Hematopoietic multipotent progenitor cell treated with erythropoietin and hydrocortisone succinate and interleukin-3 and kit ligand, for 15 days (in vitro differentiated cells): ENCODE measurements at places on chromosomes 3 and 15.

GRCh38 chr3:48477959-48478520 is 25.9 kb downstream of the SHISA5 start:
- no peak for DNase-seq

GRCh38 chr15:63135804-63136203 is 14.1 kb downstream of the LACTB start:
- no peak for DNase-seq

DNA sequence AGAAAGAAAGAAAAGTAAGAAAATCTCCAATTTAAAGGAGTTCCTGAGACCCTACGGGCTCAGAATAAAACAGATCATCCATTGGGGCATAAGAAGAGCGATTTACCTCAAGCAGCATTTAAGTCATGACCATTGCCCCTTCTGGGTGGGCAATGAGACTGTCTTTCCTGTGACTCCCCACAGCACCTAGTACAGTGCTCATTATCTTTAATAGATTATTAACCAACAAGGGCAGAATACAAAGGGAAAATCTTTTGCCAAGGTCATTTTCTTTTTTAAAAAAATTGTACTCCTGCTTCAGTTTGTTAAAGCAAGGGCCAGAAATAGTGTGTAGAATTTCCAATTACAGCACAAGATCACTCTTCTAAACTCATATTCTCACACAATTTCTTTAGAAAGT is 443.3 kb upstream of the AGTR1 start:
- no peak for DNase-seq

- DNase-seq: peak; percentile 26
Measured at GRCh38 chr15:75167588-75168350, 33.9 kb upstream of the C15orf39 start.

DNA sequence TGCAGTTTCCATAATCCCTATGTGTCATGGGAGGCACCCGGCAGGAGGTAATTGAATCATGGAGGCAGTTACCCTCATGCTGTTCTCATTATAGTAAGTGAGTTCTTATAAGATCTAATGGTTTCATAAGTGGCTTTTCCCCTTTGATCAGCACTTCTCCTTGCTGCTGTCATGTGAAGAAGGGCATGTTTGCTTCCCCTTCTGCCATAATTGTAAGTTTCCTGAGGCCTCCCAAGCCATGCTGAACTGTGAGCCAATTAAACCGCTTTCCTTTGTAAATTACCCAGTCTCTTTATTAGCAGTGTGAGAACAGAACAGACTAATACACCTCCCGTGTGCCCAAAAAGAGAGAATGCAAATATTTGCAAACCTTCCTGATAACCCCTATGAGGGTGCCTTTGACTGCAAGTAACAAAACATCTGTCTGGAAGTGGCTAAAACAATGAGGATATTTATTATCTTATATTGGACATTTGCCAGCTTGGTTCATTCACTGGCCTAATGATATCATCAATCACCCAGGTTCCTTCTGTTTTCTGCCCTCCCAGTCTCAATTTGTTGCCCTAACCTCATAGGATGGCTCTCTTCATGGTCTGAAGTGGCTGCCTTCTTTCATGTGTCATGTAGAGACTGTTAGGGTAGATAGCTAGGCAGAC is 68.7 kb downstream of the BHLHE40 start:
- no peak for DNase-seq

DNA sequence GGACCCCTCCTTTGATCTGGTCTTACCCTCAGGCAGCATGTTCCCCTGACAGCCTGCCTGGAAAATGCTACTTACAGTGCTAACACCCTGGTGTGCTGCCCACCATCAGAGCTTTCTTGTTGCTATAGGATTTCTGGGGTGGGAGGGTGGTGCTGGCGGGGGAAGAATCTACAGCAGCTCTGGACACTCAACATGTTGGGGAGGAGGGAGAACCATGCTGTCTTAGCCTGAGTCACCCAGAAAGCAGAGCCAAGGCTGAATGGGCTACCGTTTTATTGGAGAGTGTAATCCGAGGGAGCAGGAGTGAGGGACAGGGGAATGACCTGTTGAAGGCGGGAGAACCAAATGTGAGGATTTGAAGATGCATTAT is 45.6 kb downstream of the MFSD1 start:
- no peak for DNase-seq

DNA sequence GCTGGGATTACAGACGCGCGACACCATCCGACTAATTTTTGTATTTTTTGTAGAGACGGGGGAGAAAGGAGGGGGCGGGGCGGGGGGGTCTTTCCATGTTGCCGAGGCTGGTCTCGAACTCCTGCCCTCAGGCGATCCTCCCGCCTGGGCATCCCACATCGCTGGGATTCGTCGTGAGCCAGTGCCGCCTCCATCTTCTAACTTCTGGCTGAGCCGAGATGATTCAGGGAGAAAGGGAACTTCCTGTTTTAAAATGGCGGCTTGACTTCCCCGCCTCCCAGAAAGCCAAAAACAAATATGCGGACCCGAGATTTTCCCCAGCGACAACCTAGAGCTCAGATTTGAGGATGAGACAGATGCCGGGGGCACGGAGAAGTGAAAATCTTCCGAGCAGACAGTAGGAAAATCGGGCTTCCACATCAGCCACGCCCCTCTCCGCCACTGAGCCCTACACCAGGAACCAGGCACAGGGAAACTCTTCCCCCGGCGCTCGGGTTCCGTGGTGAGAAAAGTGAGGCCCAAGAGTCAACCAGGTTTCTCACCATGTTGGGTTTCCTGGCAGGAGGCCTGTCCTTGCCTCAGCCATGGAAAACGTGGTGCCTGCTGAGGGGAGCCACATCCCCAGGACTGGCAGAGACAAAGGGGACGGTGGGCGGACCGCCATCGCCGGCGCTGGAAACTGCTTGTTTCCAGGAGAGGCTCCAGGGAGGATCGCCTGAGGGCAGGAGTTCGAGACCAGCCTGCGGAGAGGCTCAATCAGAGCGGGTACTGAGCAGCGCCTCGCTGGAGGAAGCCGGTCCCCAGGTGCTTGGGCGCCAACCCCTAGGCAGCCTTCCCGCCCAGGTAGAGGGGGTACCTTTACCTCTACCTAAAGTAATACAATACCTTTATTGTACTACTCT is 18.7 kb downstream of the CHST14 start:
- no peak for DNase-seq

DNA sequence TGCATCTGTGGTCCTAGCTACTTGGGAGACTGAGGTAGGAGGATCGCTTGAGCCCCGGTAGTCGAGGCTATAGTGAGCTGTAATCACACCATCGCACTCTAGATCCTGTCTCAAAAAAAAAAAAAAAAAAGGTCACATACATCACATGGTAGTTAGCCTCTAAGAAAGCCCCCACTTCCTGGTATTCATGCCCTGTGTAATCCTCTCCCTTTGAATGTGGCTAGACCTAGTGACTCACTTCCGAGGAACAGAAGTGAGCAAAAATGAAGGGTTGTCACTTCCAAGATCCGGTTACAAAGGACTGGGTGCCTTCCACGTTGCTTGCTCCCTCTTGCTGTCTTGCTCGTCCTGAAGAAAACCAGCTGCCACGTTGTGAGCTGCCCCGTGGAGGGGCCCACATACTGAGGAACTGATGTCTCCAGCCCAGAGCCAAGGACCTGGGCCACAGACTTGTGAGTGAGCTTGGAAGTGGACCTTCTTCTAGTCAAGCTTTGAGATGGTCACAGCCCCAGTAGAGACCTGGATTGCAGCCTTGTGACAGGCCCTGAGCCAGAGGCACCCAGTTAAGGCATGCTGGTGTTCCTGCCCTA is 12.6 kb upstream of the LCTL start:
- DNase-seq: no peak
